RCC 7860 (cell line): ENCODE measurements at places on chromosomes 12 and 14.

GRCh38 chr14:87824266-87824665 is 168.7 kb downstream of the GALC start:
- DNase-seq, result no peak

GRCh38 chr14:88247228-88247627 is 75.8 kb downstream of the KCNK10 start:
- no peak for DNase-seq

DNA sequence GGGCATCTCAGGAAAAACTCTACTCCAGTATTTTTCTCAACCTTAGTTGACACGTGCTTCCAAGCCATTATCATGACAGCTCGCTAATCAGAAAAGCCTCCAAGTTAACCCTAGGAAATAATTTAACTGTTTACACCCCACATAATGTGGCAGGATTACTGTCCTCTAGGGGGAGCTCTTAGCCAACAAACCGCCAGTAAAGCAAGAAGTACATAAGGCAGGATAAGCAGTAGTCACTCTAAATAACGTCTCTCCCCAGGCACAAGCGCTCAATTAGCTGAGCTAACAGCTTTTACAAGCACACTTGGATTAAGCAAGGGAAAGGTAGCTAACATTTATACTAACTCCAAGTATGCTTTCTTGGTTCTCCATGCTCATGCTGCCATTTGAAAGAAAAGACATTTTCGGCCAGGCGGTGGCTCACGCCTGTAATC is 22.8 kb downstream of the APOBEC1 start:
- no peak for DNase-seq

- no peak for DNase-seq
Observed at GRCh38 chr12:57609101-57609780, 2.0 kb upstream of the ARHGEF25 start.

GRCh38 chr12:95789126-95790032 is 1.2 kb downstream of the NTN4 start:
- no peak for DNase-seq
